NCI-H446 (cell line): ENCODE measurements at places on chromosomes 5 and 9.

GRCh38 chr5:99058466-99058865 lies 129.7 kb upstream of the CHD1 start:
- no peak for DNase-seq

DNA sequence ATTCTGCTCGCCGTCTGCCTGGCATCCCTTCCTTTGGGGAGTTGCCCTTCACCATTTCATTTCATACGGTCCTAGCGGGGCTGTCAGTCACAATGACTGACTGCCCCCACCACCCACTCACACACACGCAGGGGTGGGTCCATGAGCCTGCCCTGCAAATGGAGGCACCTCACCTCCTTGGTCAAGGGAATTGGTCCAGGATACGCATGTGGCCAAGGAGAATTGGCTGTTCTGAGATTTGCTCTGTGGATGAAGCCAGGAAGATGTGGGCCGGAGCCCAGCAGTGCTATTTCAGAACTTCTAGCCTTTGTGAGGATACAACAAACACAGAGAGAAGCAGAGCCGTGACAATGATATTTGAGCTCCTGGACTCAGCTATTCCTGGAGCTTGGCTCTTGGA lies 17.0 kb downstream of the C1QTNF2 start:
- DNase-seq: no peak

GRCh38 chr5:98569288-98569687 lies 204.2 kb upstream of the RGMB start:
- DNase-seq: no peak

- DNase-seq: no peak
Measured at GRCh38 chr5:165996201-165996875, 2295.1 kb upstream of the WWC1 start.

DNA sequence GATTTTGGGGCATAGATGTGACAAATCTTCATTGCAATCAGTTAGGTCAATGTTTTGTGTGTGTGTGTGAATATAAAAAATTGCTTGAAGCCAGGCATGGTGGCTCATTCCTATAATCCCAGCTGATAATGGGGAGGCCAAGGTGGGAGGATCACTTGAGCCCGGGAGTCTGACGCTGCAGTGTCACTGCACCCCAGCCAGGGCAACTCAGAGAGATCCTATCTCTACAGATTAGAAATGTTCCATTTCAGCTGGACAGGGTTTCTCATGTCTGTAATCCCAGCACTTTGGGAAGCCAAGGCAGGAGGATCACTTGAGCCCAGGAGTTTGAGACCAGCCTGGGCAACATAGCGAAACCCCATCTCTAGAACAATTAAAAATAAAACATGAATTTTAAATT lies 11.5 kb downstream of the OR2V2 start:
- DNase-seq: no peak
